ENCODE measurements at places on chromosomes 1 and 21.

GRCh38 chr1:85708829-85709227, 595 bp upstream of the ZNHIT6 start:
- no peak for DNase-seq

DNA sequence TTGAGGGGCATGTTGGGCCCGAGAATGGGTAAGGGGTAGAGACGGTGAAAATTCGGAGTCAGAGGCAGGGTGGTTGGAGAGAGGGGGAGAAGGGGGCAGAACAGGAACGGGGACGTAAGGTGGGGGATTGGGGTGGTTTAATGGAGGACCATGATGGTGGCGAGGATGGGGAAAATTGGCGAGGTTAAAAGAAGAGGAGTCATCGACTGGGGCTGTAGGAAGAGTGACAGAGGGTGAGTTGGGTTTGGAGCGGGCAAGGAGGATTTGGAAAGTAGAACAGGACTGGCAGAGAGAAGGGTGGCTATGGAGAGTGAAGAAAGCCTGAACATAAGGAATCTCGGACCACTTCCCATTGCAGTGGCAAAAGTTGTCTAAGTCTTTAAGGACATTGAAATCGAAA, 10.8 kb upstream of the ZBTB48 start:
- DNase-seq, result no peak

DNA sequence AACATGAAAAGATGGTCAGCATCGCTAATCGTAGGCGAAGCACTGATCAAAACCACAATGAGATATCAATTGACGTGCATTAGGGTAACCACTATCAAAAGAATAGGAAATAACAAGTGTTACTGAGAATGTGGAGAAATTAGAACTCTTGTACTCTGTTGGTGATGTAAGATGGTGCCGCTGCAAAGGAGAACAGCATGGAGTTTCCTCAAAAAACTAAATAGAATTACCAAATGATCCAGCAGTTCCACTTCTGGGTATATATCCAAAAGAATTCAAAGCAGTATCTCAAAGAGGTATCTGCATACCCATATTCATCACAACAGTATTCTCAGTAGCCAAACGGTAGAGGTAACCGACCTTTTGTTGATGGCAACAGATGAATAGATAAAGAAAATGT, 8.3 kb upstream of the CD101 start:
- no peak for DNase-seq

DNA sequence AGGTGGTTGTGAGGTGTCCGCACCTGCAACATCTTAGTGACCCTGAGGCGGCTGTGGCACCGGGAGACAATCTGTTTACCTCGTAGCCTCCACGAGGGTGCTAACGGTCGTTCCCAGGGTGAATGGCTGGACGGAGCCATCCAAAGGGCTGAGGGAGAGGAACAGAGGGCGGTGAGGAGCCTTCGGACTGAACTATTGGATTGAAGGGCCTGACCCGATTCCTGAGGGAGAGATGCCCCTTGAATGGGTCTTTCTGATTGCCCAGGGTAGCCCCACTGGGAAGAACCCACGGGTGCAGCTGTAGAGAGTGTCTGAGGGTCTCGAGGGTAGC, 2.3 kb downstream of the NR5A2 start:
- no peak for DNase-seq

- DNase-seq, result peak; percentile 76
These were observed 1423.4 kb downstream of the NCAM2 start for GRCh38 chr21:22421416-22422180.

DNA sequence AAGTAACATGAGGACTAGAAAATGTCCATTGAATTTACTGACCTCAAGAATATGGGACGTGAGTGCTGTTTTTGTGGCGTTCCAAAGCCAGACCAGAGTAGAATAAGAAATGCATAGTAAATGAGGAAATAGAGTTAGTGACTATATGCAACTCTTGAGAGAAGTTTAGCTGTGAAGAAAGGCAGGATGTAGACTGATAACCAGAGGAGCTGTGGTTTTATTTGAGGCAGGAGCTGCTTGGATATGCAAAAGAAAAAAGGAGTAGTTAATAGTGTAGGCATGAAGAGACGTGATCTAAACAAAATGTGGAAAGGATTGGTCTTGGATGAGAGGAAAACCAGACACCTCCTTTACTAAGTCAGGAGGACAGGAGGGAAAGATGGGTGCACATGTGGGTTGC, 28.2 kb downstream of the DNAH14 start:
- no peak for DNase-seq

- no peak for DNase-seq
These were observed 17.2 kb upstream of the NPHP4 start for GRCh38 chr1:6009120-6010040.

DNA sequence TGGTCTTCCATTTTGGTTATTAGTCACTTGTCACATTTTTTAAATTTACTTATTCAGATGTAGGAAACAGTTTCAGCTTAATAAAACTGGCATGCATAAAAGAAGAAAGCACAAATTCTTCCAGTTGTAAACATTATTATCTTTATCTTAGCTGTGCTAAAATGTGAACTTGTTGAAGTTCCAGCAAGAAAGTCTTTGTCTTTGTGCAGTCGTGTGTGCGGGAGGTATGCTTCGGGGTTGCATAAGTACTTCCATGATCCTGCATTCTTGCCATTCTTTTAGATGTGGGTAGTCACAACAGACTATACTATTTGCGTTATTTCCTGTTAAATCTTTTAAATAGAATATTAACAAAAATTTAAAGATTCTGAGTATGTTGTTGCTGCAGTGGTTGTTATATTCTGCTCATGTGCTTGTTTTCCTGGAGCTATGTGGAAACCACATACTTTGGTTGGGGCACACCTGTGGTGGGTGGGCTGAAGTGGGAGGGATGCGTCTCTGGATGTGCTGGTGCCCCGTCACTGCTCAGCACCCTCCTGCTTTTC, 49.9 kb downstream of the CBS start:
- no peak for DNase-seq

DNA sequence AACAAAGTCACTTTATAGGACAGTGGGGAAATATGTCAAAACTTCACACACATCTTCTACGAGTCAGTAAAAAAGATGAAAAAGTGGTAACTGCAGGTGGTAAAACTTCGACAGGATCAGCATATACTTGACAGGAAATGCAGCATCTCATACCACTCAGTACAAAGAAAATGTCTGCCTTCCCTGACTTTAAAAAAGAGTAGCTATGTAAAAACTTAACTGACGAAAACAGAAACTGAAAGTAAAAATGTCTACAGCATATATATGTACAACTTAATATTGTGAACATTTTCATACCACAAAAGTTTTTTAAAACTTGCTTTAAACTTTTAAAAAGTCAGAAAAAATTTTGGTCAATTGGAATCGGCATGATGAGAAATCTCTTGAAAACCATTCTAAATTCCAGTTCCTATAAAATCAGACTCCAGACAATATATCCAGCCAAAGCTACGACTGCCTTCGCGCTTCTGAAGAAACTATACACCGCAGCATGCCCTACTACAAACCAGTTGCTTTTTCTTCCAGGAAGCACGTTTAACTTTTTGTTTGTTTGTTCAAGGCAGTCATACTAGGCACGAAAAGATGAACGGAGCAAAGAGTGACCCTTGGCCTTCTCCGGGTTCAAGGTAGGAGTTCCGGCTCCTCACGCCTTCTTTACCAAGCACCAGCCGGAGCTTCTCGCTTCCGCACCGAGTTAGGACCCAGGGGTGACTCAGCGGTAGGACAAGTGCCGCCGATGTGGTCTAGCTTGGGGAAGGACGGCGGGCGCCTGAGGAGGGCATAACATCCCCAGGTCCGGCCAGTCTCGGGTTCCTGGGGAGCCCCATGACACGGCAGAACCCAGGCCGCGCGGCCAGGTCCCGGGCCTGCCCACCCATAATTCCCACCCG, 612 bp downstream of the PSMA5 start:
- DNase-seq, result peak; percentile 56

- no peak for DNase-seq
These were observed 10.8 kb downstream of the SCNN1D start for GRCh38 chr1:1291023-1291528.

DNA sequence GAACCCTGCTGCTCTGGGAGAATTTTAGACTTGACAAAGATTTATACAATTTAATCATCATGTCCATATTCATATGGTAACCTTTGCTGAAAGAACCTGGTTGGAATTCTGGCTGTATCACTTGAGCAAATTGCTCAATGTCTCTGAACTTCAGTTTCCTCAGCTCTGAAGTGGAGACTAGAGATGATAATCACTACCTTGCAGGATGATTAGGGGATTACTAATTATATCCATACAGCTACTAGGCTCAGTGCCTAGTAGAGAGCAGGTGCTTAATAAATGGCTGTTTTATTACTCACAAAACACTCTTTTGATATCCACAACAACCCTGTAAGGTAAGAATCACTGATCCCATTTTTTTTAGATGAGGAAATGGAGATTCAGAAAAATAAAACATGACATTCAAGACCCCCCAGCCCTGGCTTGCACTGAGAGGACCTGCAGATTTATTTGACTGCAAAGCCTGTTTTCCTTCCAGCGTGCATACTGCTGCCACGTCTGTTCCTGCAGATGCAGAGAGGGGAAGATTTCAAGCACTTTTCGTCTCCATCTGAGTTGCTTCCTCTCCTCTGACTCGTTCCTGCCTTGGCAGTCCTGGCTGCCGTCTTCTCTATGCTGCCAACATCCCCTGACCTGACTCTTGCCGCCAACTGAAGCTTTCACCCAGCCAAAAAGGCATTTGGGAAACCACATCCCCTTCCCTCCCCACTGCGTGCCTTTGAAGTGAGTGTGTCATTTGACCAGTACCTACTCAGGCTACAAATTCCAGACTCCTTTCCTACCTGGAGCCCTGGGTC, 203.0 kb downstream of the PLPP3 start:
- DNase-seq, result no peak

GRCh38 chr1:105544475-105544874, 1512.0 kb upstream of the PRMT6 start:
- DNase-seq, result no peak

DNA sequence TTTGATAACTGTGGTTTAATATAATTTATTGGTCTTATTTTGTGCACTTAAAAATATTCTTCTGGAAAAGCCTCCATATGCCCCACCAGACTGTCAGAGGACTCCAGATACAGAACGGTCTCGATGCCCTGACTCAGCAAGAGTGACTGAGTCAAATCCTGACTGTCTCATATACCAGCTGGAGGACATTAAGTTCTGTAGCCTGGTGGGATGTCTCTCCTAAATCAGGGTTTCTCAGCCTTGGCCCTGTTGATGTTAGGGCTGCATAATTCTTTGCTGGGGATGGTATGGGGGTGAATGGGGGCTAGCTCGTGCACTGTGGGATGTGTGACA, 67.7 kb upstream of the TLR5 start:
- no peak for DNase-seq

DNA sequence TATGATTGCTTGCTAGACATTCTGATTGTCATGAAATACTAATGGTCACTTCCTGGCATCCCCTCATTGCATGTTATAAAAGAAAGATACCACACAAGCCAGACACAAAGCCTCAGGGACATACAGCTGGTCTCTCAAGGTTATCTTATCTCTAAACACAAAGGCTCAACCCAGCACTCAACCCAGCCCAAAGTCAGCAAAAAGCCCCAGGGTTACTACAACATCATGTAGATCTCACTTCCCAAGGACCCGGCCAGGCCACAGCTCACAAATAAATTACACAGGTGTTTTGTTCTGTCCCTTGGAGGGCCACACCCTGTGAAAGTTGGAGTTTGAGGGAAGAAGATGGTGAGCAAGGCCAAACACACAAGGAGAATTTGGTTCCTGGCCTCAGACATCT, 109.7 kb upstream of the BARHL2 start:
- no peak for DNase-seq

DNA sequence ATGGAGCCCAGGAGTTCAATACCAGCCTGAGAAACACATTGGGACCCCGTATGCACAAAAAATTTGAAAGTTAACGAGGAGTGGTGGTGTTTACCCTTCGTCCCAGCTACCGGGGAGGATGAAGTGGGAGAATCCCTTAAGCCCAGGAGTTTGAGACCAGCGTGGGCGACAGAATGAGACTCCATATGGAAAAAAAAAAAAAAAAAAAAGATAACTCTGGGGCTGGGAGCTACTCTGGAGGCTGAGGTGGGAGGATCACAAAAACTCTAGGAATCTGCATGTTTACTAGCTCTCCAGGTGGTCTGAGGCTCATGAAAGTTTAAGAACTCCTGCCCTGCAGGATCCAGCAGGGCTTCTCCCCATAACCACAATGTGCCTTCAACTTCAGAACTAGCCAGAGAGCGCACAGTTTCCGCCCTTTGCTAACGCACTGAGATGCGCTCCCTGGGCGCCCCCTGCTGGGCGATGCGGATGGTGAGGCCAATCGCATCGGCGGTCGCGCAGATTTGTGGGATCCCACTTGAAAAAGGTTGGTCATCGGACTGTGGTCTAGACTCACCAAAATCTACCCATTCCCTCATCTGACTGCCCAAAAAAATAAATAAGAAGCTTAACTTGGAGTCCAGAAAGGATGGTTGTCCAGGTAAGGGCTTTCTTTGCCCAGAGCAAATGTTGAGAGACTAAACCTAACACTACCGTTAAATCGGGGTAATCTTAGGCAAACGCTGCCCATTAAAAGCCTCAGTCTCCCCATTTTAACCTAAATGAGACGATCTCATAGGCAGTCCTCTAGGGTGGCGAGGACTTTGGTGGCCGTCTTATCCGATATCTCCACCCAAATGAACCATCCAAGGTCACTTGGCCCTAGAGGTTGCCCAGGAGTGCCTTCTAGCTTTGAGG, 8.8 kb downstream of the ZNF683 start:
- DNase-seq, result peak; percentile 87

GRCh38 chr1:222054416-222054815, 312.5 kb upstream of the DUSP10 start:
- DNase-seq, result no peak

DNA sequence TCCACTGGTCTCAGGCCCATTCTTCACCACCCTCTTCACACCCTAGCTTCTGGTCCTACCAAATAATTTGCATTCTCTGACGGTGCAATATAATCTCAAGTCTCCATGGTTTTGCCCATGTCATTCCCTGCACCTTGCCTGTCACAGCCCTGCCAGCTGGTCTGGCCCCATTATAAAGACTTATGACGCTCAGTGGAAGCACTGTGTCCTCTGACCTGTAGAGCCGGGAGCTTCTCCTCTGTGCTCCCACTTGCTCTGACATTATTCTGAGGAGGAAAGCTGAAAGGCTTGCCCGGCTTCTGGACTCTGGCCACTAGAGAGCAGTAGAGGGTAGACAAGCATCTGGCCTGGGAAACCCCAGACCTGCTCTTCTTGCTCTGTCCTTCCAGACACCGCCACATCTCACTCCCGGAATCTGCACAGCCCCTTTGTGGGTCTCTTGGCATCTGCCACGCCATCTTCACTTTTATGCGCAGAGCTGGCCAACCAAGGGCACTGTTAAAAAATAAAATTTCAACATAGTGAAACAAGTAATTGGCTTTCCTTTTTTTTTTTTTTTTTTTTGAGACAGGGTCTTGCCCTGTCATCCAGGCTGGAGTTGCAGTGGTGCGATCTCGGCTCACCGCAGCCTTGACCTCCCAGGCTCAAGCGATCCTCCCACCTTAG, 44.4 kb downstream of the NENF start:
- peak; percentile 64 for DNase-seq

DNA sequence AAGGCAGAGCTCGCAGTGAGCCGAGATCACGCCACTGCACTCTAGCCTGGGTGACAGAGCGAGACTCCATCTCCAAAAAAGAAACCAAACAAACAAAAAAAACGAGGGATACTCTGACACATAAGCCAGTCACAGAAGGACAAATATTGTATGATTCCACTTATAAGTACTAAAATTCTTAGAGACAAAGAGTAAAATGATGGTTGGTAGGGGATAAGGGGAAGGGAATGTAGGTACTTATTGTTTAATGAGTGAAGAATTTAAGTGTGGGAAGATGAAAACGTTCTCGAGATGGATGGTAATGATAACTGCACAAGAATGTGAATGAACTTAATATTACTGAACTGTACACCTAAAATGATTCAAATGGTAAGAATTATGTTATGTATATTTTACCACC, 66.7 kb upstream of the GUCA2A start:
- DNase-seq, result no peak

GRCh38 chr1:47575855-47576757, 138.3 kb downstream of the FOXD2 start:
- DNase-seq, result no peak
